Muscle of leg (tissue), 16 donors: ENCODE measurements at places on chromosomes 2 and 18. TPM values are rescaled to one million over a fixed set of nuclear protein-coding genes. Genes with fewer than 3 reads are reported as not detected.

- no peak for DNase-seq
Observed at GRCh38 chr2:180291552-180292421, 284.7 kb upstream of the CWC22 start.

DNA sequence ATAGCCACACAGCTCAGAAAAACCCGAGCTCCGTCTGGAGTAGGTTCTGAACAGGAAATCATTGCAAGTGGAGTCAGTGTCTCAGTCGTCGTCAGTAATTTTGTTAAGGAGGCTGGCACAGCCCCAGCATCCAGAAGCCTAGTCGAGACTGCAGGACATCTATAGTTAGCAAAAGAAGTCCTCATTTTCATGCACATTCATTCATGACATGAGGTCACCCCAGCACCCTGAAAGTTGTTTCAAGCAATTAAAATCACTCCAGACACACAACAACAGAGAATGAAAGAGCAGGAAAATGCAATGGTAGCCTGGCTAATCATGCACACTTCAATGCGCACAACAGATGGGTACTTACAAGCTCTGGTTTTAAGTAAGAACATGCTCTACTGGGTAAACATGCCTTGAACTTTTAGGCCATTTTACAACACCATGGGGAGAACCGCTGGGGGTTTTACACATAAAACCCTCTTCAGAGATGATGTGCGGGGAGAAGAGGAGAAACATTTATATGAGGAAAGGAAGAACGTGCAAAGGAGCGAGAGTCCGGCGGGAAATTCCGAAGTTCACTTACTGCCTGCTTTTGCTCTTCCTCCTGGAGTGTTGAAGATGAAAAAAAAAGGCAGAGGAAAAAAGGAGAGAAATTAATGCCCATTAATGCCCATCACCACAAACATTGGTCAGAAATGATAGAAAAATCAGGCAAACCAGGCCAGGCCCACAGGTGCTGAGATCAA, 77.4 kb upstream of the DNMT3A start:
- no peak for DNase-seq

CHRND gene
- 83.7 TPM for total RNA-seq

GRCh38 chr18:4231260-4231659, 223.8 kb downstream of the DLGAP1 start:
- no peak for DNase-seq

DNA sequence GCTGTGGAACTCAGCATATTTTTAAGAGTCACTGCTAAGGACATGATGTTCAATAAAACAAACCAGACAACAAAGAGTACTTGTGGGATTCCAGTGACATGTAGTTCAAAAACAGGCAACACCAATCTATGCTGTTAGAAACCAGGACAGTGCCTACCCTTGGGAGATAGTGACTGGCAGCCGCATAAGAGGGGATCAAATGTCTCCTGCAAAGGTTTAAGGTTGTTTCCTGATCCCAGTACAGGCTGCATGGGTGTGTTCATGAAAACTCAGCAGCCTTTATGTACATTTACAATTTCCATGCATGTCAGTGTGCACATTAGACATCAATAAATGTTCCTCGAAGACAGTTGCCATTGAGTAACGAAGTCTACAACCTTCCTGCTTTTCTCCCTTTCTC, 183.8 kb downstream of the PID1 start:
- DNase-seq: no peak

GRCh38 chr2:237701033-237701858, 73.9 kb downstream of the LRRFIP1 start:
- no peak for DNase-seq

- DNase-seq: no peak
Observed at GRCh38 chr2:158464426-158465281, 7.9 kb downstream of the PKP4 start.

DNA sequence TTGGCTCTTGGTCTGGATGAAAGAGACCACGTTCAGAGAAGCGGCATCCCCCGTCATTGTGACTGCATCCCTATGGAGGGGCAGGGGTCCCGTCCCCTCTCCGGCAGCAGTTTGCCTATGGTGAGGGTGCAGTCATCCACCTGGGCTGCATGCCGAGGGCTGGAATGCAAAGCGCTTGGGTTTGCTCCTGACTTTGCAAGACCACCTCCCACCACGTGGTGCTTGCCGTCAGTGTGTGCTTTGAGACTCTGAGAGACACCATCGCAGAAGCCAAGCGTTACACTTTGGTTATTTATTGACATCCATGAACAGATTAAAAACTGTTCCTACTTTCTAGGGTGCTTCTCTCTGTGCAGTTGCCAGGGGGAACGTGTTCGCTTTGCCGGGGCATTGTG, 59.5 kb downstream of the SH3RF3 start:
- no peak for DNase-seq

DNA sequence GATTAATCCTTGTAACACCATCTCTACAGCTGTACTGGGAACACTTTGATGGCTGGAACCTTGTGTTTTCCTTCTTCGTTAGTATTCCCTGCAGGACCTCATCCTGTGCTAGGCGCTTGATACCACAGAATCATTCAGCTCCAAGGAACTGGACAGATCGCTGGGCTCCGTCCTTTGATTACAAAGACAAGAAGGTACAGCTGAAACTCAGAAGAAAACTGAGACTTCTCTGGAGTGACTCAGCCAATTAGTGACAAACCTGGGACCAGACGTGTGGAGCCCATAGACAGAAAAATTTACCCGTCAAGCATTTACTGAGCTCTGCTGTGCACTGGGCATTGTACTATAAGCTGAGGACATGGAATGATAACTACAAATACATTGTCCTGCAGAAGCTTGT, 67.3 kb downstream of the NCKAP5 start:
- DNase-seq: no peak

DNA sequence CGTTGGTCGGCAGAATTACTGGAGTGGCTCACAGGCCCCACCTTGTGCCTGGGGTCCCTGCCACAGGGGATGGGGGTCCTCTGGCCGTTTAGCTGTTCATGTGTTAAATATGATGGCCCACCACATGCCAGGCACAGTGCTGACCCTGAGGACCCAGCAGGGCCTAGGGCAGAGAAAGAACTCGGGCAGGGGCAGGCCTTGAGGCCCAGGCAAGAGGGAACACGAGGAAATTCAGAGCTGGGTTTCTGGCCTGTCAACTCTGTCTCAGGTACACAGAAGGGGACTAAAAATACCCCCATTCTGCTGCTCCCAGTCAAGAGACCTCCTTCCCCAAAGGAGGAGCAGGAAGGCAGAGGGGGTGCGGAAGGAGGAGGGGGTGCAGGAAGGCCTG, 66.2 kb downstream of the DNMT3A start:
- DNase-seq: no peak

DNA sequence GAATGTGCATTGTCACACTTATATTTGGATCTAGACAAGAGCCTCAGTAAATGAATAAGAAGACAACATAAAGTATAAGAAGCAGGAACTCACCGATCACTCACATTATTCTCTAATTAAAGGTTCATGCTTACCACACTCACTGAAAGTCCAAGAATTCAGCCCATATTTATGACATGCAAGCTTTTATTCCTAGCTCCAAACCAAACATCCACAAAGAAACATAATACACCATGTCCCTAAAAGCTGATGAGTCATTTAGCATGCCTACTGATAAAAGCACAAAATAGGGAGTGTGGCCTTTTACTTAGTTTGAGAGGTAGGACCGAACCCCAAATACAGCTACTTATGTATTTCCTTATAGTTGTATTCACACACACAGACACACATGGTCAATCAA, 1094.6 kb upstream of the CDH2 start:
- no peak for DNase-seq

RNF25 gene
- total RNA-seq: 20.2 TPM

OR6B2 gene
- total RNA-seq: not detected

- no peak for DNase-seq
Observed at GRCh38 chr2:148901142-148901541, 26.1 kb downstream of the KIF5C start.
